Mesenchymal stem cell (in vitro differentiated cells and primary cell): ENCODE measurements at places on chromosomes 5 and 9.

GRCh38 chr5:176410486-176411180, 5.7 kb downstream of the CLTB start:
- no peak for DNase-seq

- DNase-seq: no peak
Observed at GRCh38 chr9:85554349-85554748, 187.4 kb downstream of the AGTPBP1 start.

- DNase-seq: no peak
Observed at GRCh38 chr9:115740986-115741385, 412.6 kb upstream of the PAPPA start.

DNA sequence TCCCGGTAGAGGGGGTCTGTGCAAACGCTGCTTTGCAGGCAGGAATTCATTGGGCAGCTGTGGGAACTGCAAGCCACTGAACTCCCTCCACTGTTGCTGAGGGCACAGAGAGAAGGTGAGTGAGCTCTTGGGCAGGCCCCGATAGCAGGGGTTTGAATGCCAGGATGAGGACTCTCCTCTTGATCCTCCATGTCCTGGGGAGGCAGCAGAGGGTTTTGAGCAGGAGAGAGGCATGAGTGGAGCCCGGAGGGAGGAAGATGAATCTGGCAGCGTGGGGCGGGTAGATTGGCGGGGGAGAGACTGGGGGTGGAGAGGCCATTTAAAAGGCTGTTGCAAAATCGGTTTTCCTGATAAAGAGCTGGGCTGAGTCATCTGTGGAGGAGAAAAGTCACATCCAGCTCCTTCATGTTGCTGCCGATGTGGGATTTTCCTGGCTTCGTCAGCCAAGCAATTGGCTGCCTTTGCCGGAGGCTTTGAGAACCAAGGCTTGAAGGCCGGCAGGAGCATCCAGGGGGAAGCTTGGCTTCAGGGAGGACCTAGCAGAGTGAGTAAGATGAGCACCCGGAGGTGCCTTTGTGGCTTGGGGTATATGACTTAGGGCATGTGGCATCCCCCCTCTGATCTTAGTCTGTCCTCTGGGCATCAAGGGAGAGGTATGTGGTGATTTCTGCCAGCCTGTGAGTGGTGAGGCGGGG, at the start of gene SYNPO:
TSS of gene SYNPO (plus strand) at position 350 of the 695 bp plus-strand sequence. CDS start 7,616 bp downstream, outside the sequence.
- peak; percentile 97 for DNase-seq

DNA sequence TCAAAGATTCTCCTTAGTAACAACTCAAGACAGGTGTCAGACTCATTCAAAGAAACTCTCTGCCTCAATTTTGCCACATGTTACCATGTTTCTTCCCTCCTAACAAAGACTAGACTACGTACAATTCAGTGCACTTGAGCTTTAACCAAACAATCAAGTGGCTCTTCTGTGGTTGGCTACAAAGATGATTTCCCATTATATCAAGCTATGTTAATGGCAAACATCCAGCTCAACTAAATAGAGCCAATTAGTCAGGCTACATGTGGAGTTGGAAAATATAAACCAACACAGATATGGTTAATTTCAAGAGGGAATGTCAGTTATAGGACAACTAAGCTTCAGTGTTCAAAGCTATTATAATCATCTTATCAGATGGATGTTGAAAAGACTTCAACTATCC, 29.2 kb upstream of the ADRA1B start:
- DNase-seq: no peak

DNA sequence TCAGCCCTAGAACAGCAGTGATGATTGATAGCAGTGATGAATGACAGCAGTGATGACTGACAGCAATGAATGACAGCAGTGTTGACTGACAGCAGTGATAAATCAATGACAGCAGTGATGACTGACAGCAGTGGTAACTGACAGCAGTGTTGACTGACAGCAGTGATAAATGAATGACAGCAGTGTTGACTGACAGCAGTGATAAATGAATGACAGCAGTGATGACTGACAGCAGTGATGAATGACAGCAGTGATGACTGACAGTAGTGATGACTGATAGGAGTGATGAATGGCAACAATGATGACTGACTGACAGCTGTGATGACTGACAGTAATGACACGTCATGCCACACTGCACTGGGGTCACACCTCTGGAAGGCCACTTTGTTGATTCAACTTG, 106.8 kb downstream of the ENTREP1 start:
- no peak for DNase-seq

DNA sequence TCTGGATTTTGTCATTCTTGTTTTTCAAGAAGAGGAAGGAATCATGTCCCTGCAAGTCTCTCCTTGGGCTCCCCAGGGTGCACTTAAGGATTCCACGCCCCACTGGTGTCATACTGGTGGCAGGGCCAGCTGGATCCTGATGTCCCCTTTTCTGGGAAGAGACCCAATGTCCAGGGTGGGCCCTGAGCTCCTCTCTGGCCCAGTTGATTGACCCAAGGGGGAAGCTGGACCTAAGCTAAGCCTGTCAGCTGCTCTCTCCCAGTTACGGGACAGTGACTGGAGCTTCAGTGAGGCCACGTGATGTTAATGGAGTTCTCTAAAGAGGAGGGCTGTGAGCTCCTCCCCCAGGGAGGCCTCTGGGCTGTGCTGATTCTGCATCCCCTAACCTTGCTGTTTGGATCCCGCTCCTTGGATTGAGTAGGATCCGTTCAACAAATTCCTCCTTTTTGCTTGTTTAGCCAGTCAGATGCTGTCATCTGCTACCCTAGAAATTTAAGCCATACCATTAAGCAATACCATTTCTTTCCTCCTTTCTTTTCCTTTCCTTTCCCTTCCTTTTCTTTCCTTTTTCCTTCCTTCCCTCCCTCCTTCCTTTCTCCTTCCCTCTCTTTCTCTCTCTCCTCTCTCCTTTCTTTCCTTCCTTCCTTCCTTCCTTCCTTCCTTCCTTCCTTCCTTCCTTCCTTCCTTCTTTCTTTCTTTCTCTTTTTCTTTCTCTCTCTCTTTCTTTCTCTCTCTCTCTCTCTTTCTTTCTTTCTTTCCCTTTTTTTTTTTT, 17.2 kb downstream of the NKX2-5 start:
- peak; percentile 32 for DNase-seq

GRCh38 chr5:121915765-121916164, 46.0 kb upstream of the SRFBP1 start:
- DNase-seq: no peak

DNA sequence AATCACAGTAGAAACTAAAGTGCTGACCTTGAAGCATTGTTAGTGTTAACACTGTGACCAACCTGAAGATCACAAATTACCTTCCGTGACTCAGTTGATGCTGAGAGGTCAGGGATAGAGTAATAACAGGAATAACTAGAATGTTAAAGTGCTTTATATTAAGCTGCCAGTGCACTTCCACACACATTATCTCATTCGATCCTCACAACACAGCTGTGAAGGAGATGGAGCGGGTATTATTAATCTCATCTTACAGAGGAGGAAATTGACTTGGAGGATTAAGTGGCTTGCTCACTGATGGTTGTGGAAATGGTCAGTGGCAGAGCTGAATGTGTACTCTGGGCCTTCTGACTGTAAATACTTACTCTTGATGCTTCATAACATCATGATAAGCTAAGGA, 252.5 kb upstream of the DMRT1 start:
- DNase-seq: no peak

GRCh38 chr5:120293796-120294195, 170.3 kb upstream of the PRR16 start:
- DNase-seq: peak; percentile 46

DNA sequence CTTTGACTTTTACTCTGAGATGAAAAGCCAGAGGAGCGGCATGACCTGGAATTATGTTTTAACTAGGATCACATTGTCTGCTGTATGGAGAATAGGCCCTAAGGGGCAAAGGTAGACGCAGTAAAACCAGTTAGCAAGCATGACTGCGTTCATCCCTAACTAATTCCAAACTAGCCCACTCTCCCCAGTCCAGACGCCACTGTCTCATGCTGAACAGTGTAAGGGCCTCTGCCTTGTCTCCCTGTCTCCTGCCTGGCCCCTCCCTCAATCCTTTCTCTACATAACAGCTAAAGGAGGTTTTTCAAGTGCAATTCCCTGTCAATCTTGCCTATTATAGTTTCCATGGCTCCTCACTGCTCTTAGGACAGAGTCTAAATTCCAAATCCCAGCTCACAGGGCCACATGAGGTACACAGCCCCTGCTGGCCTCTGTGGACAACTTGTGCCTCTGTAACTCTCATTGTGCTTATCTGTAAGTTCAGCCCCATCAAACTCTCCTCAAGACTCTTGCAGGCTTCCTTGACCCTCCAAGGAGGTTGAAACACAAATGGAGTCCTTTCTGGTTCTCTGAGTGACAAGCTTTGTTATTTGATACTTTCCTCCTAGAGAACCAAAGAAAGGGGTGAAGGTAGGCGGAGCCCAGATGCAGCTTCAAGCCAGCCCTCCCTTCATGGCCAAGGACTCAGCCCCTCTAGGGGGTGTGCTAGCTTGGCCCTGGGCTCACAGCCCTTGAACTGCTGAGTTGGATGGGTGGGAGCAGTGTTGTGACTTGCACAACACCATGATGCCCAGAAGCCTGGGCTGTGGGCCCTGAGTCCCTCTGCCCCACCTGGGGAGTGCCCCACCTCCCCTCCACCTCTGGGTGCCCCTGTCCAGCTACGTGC, 16.0 kb upstream of the SLC22A4 start:
- no peak for DNase-seq

GRCh38 chr5:112930082-112930344, 8.0 kb upstream of the REEP5 start:
- DNase-seq: no peak

DNA sequence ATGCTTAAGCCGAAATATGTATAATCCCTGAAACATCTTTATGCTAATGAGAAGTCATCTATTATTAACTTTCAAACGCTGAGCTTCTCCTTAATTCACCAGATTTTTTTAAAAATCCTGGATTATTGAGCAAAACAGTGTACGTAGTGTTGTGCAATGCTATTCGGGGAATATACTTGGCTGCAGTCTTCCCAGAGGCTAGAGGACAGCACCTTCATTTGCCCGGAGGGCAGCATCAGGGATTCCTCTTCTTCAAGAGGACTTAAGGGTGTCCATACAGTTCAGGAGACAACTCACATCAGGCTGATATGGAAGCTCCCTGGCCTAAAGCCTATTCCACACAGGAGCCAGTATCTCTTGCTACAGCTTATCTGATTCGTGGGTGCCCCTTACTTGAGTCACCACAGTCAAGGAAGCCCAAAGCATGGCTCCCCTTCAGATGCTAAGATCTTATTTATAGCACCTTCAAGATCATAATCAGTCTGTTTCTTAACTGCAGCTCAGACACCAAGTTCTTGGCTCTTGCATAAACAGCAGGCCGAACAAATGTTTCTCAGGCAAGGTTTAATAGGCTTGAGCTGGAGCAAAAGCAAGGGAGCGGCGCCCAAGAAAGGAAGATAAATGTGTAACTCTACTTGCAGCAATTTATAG, 29.4 kb downstream of the NUTM2F start:
- DNase-seq: peak; percentile 25

- DNase-seq: no peak
Observed at GRCh38 chr5:167453246-167454030, 838.0 kb upstream of the WWC1 start.

DNA sequence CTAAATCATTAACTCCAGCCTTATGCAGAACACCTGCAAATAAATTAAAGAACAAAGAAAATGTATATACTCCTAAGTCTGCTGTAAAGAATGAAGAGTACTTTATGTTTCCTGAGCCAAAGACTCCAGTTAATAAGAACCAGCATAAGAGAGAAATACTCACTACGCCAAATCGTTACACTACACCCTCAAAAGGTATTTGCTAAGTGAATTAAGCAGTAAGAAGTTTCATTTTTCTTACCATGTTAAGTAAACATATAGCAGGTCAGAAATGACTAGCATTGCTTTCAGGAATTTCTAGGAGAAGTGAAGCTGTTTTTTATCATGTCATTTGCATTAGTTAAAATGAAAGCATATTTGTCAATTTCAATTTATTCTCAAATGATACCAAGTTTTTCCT, 92.7 kb downstream of the MELK start:
- no peak for DNase-seq

GRCh38 chr5:145912019-145912418, 24.4 kb upstream of the SH3RF2 start:
- DNase-seq: no peak

DNA sequence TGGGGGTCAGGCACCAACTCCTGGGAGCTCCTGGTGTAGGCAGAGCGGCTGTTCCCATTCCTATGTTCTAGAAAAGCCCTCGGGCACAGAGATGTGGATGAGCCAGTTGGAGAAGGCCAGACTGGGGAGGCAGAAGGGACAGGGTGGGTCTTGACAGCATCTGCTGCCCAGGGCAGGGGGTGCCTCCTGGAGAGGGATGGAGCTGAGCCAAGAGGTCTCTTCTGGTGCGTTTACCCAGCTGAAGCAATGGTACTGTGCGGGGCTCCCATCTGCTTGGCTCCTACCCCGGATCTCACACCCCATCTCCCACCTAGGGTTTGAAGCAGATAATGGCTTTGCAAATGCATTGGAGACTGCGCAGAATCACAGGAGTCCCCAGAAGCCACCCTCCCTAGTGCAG, 41.3 kb downstream of the SHB start:
- no peak for DNase-seq

DNA sequence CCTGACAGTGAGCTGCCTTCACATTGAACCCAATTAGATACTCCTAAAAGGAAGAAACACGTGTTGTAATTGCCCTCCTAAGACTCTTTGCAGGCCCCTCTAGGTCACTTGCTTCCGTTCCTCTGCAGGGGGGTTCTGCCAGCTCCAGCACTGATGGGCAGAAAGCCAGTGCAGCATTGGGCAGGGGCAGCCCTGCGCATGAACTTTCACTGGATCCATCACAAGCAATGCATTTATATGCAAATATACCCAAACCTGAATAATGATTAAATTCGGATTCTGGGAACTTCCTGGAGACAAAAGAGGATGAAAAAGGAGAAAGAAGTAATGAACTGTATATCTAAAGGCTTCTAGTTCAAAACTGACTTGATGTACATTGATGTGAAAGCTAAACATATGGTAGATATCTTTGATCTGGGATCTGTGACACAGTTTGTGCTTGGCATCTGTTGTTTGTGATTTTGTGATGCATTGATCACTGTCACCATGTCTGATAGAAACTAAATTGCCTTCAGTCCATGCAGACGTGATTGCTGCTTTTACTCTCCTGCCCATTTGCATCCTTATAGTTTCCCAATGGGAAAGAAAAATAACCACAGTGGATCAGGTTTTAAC, 313.4 kb downstream of the DEPDC1B start:
- DNase-seq: no peak

GRCh38 chr5:36301858-36302603, at the start of gene RANBP3L:
TSS of gene RANBP3L (minus strand) at chr5:36301902. CDS start at chr5:36301416, 486 bp downstream.
- DNase-seq: peak; percentile 79

DNA sequence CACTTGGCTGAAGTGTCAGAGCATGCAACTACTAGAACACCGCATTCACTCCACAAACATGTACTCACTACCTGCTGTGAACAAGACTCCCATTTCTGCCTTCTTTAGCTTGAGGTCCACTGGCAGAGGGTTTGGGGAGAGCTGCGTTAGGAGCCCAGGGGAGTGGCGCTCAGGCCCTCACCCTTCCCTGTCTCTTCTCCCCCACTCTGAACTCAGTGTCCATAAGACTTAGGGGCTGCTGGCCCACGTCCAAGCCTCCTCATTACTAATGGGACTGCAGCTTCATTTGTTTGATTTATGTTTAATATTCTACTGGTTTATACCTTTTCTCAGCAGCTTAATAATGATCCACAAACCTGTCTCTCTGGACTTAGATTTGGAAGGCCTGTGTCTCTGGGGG, 70.9 kb downstream of the HSPA4 start:
- no peak for DNase-seq

GRCh38 chr5:126376443-126376842, 46.8 kb upstream of the GRAMD2B start:
- no peak for DNase-seq
